ENCODE measurements at places on chromosomes 11 and 22.

DNA sequence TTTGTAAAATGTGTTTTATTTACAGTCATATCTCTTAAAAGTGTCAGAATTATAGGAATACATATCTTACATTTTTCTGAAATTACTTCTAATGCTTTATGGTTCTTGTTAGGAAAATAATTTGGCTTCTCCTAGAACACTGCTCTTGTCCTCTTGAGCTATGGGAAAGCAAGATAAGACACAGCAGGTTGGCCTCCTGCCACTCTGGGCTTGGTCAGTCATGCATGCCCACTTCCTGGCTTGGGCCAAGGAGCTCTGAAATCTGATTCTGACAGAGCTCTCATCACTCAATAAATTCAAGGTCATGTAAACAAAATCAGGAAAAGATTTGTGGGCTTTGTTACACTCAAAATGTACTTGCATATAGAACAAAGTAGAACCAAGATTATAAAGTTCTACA lies 1036.0 kb downstream of the OPCML start:
- DNase-seq: no peak

- DNase-seq: no peak
These were observed 434.1 kb upstream of the FAT3 start for GRCh38 chr11:91790346-91791170.

DNA sequence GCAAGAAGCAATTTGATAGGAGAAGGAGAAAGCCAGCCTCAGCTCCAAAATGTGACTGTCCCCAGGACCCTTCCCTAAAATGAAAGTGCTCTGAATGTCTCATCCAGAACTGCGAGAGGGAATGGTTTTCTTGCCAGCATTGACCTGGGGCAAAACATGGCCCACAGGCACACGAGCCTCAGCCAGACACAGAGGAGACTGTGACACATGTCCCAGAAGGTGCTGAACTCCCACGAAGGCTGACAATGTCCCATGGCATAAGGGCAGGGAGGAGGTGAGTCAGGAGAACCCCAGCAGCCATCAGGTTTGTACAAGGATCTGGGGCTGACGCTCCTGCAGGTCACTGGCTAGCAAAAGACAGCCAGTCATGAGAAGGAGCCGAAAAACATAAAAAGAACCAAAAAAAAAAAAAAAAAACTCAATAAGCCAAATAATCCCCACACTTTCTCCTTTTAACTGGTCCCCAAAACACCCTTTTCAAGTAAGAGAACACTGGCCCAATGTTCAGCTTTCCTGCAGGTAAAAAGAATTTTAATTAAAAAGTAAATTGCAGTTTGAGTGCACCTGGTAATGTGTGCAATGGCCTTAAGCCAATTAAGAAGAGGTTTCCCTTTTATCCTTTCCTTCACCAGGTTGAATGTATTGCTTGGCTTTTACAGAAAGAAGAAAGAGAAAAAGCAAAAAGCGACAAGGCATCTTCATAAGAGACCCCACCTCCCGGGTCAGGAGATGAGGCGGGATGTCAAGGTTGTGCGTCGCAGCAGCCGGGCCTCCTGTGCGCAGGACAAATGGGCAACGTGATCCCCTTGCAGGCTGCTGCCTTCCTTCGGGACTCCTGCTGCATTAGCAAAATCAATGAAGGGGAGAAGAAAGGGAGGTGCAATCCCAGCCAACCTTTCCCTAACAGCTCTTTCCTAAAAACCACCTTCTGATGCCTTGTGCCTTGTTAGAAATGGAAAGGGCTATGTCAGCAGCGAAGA lies 43.6 kb downstream of the GALNT18 start:
- no peak for DNase-seq

DNA sequence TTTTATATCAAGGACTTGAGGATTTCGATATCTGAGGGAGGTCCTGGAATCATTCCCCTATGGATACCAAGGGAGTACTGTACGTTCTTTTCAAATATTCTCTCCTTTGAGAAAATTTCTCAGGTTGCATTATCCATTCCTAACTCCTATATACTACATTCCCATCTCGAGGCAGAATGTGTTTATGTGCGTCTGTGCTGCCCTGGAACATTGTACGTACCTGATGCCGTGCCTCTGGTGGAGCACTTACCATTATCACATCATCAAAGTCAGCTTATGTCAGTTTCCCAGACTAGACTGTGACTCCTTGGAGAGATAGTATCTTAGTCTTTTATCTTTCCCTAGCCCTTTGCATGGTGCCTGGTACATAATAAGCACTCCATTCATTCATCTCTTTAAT lies 21.7 kb downstream of the UBASH3B start:
- no peak for DNase-seq

DNA sequence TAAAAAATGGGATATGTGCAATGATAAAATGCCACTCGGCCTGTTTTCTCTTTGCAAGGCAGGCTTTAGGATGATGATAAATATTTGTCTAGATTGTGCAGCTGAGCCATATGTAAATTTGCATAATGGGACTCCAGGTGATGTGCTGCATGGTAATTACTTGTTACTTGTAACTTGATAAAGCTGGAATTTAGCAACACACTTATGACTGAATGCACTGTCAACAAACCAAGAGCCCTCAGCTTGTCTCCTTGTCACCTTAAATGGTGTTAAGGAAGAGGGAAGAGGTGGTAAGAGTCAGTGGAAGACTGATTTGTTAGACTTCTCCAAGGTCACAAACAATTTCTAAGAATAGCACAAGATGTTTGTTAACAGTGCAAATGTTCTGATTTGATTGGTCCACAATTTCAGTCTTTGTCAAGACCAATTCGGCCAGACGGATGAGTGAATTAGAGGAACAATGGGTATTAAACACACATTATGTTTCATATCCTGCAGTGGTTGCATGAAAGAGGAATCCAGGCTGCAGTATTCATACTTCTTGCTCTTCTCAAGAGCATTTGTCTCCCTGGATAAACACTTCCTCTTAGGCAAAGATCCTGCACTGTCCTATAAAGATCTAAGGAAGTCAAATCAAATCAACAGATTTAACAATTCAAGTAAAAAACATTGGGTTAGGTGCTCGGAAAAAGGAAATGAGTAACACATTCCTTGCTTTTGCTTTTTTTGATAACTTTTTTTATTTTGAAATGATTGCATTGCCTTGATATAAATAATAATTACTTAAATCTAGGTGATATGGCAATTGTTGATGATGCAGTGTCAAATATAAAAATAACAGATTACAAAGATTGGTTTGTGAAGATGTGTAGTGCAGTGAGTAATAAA lies 448.3 kb upstream of the DDI1 start:
- DNase-seq: no peak

DNA sequence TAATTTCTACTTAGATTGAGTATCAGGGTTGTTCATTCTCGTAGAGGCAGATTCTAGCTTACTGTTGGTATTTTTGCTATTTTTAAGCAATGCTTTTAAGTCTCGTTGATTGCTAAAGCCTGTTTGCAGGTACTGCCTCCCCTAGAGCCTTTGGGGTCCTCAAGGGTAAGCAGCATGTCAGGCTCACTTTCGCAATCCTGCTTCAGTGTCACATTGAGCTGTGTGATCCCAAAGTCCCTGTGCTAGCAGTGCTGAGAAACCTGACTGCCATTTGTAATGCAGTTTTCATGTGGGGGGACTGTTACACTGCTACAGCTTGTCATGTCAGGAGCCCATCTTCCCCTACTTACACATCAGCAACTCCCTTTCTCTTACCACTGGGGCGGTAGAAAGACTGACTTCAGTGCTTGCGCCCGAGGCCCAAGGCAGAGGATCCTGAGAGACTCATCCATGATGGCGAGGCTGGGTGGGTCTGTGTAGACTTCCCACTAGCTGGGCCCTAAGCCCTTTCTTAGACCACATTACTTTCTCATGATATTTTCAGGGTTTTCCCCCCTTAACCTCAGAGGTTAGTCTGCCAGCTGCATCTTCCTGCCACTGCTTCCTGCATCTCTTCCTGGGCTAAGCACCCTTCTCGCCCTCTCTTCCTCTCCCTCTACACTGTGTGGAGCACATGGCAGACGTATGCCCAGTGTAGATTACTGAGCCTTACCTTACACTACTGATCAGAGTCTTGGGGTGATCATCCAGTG lies 40.8 kb upstream of the ST14 start:
- DNase-seq: no peak

- DNase-seq: no peak
These were observed 202.8 kb upstream of the MTNR1B start for GRCh38 chr11:92766698-92767097.

DNA sequence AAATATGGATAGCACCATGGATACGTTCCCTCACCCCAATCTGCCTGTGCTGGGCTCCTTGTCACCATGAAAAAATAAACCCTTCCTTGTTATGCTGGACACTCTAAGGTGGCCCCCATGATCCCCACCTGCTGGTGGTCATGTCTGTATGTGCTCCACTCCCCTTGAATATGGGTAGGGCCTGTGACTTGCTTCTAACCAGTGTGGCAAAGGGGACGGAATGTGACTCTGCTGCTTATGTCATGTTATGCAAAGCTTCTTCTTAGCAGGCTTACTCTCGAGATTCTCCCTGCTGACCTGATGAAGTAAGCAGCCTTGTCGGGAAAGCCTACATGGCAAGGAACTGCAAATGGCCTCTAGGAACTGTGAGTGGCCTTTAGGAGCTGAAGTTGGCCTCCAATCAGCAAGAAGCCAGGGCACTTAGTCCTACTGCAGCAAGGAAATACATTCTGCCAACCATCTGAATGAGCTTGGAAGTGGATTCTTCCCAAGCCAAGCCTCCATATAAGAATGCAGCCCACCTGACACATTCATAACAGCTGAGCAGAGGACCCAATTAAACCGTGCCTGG lies 159.9 kb downstream of the CCDC34 start:
- no peak for DNase-seq

DNA sequence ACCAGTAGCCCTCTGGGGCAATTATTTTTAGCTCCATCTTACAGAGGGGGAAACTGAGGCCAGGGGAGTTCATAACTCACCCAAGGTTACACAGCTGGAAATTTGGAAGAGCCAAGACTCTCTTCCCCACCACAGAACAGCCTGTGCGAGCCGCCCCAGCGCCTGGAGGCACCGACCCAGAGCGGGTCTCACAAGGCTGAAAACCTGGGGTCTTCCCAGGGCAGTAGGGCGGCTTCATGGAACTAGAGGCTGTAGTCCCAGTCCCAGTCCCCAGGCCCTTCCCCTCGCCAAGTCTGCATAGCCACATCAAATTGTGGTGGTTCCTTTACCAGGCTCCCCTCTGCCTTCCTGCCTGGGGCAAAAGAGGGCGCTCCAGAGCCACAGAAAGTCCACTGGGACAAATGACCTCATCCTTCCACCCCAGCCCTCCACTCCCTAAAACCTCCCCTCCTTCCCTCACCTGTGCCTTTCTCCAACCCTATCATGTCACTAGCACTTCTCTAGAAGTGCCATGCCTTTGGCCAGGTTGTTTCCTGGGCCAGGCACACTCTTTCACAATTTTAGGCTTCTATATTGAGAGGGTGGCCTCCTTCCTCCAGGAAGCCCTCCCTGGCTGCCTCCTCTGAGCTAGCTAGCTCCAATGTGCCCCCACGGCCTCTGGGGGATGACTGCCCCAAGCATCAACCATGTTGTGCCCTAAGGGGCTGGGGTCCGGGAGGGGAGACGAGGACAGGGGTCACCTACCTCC lies 15.2 kb upstream of the CDC42EP1 start:
- DNase-seq: peak; percentile 42

All from stimulated activated CD4-positive, alpha-beta T cell treated with anti-CD3 and anti-CD28 coated beads, Interleukin-1b, Interleukin-23, amount 100 ng/mL, for 4 hours (primary cell).